ENCODE measurements at places on chromosomes 6 and 20.

GRCh38 chr6:47852727-47853126 is 70.9 kb downstream of the OPN5 start:
- no peak for DNase-seq

DNA sequence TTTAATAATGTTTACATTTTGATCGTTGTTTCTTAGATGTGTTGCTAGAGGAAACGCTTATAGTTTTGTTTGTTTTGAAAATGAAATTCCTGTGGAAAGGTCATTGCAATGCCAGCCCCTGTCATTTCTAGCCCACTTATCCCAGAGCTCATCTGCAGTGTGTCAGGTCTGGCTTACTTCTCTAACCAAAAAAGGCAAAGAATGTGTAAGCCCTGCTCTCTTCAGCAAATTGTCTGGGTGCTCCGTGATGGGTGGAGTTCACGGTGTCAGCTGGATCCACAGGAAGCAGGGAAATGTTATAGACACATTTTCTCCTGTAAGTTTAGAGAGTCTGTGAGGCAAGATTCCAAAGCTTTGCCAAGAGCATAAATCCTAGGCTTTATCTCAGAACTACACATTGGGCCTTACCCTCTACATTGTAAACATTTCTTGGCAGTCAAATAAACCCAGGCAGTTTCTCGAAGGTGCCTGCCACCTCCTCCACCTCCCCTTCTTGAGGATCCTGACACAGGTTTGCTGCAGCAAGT is 50.9 kb downstream of the RPRD1B start:
- no peak for DNase-seq

DNA sequence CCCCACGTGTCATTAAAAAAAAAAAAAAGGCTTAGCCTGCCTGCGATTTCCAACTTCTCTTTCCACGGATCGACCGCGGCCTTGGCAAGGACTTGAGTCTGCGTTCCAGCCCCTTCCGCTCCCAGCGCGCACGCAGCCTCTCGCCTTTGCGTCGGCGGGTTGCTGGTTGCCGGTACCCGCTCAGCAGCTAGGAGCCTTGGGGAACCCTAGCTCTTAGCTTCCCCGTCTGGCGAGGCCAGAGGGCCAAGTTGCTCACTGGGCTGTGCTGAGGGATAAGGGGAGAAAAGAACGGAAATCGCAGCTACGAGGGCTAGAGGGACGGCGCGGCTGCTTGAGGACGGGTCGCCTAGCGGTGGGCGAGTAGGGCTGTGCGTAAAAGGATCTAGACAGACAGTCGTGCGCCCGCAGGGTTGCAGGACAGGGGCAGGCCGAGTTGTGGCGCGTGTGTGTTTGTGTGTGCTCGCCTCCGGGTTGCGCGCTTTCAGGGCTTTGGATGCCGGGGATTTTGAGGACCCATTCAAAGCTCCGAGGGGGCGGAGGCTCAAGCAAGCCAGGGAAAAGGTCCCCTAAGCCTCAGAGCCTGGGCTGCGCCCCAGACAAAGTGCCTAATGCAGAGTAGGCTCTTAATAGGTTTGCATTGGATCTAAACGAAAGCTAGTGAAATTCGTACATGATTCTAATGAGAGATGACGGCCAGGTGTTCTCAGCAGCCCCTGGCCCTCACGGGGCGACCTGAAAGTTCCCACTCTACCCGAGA is 40.5 kb upstream of the OSTM1 start:
- DNase-seq = peak; percentile 89

DNA sequence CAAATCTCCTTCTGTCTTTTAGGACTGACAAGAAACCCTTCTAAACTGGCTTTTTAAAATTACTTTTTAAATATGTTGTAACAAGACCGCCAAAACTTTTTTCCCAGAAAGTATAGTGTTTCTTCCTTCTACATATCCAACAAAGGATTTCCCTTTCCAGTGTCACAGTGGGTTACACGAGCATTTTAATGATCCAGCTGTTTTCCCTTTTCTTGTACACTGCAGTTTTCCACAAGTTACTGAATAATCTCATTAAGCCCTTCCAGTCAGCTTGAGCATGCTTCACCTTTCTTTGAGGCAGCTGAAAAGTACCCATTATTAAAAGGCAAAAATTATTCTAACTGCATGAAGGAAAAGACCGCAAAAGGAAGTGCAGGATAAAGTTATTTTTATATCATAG is 48.6 kb downstream of the CD24 start:
- no peak for DNase-seq

GRCh38 chr6:20202324-20202658 is 10.0 kb downstream of the MBOAT1 start:
- DNase-seq = no peak

GRCh38 chr20:5033566-5033965 is 32.3 kb upstream of the SLC23A2 start:
- no peak for DNase-seq

DNA sequence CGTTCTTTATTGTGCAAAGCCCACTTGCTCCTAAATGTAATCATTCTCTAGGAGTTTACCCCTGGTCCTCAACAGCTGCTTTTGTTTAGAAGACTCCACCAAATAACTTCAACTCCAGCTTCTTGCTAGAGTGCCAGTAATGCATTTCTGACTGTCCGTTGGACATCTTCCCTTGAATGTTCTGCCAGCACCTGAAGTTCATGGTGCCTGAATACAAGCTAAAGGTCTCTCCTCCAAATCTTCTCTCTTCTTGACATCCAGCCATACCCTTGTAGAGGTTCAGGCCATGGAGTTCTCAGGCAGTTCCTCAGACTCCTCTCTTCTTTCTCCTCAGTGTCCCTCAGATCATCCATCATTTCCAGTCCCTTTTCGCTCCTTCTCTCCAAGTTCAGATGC is 21.7 kb downstream of the PHACTR2 start:
- no peak for DNase-seq

DNA sequence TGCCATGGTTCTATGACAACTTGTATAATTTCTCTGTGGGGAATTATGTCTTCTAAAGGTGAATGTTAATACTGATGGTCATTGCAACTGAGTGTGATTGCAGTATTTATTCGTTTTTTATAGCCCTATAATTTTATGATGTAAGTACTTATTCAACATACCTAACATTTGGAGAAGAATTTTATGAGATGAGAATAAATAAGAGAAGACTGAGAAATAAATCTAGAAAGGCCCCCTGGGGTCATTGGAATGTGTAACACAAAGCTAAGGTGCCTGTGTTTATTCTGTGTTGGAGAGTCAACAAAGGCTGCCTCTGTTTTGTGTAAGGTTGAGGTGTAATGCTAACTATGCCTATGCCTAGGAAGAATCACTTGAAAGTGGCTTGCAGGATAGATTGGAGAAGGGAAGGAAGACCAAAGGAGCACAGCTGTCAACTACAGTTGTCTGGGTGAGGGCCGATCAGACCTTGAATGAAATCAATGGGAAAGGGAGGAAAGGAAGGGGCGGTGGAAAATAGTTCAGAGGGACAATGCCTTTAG is 1076.7 kb downstream of the KIF16B start:
- DNase-seq = no peak

DNA sequence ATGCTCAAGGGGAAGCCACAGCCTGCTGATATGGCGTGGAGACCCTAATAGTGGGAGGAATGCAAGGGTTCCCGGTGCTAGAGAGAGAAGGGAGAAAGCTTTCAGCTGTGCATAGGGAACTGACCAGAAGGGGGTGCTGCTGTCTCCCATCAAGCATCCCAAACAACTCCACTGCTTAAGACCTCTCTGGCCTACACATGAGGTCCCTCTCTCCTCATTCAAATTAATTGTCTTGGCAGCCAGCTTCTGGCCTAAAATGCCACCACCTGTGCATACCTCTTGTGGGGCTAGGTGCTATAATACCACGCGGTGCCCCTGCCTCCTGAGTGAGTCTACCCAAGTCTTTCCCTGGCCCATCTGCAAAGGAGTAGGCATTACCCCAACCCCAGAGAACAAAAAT is 14.5 kb downstream of the ADISSP start:
- DNase-seq = peak; percentile 85

- DNase-seq = no peak
Observed at GRCh38 chr20:57409672-57410397, 18.6 kb downstream of the RBM38 start.
